ENCODE measurements at places on chromosomes 3 and 15. TPM values are rescaled to one million over a fixed set of nuclear protein-coding genes. Genes with fewer than 3 reads are reported as not detected.

DNA sequence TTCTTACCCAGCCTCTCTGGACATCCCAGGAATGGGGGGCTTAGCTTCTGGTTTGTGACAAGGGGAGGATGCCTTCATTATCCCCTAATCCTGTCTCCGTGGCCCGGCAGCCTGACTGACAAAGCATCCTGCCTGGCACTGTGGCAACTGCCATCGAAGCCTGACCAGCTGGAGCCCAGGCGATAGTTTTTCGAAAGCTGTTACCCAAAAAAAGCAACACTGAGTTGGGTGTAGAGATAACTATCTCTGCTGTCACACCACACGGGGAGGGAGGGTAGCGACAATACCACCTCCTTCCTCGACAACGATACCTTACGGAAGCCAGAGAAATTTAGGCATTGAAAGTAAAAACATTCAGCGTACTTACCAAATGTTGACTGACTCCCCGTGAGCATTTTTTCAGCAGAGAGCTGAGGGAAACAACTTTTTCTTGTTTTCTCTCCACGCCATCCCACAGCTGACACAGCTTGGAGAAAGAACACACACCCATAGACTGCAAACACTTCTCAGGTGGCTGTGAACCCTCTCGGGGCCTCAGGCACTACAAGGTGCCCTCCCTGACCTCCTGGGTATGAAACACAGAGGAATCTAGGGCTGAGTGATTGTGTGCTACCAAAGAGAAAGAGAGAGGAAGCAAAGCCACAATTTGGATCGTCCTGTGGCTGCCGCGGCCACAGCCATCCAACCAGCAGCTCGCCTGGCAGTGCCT lies 361.9 kb upstream of the ICE2 start:
- DNase-seq = no peak

GRCh38 chr3:72123908-72124441 lies 339.0 kb upstream of the PROK2 start:
- DNase-seq = no peak

GRCh38 chr15:58260205-58260724 lies 122.1 kb downstream of the AQP9 start:
- no peak for DNase-seq

Gene ATP6V1A
- total RNA-seq = 18.3 TPM

DNA sequence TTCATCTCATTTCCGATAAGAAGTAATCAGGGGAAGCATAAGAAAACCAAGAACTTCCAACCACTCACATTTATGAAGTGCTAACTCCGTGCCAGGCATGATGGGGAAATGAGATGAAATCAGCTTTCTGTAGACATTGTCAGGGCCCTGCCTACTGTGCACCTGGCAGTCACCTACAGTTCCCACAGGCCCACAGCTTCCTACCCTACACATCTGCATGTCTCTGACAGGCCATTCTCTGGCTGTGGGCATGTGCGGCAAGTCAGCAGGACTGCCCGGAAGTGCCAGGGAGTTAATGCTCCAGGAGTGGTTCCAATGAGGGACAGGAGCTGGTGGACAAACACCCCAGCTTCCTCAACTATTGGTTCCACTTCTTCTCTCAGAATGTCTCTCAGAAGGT lies 24.3 kb downstream of the EIF1B start:
- DNase-seq = no peak

GRCh38 chr15:66251065-66251789 lies 2.3 kb downstream of the MEGF11 start:
- no peak for DNase-seq
